ENCODE measurements at places on chromosomes 7 and 10.

DNA sequence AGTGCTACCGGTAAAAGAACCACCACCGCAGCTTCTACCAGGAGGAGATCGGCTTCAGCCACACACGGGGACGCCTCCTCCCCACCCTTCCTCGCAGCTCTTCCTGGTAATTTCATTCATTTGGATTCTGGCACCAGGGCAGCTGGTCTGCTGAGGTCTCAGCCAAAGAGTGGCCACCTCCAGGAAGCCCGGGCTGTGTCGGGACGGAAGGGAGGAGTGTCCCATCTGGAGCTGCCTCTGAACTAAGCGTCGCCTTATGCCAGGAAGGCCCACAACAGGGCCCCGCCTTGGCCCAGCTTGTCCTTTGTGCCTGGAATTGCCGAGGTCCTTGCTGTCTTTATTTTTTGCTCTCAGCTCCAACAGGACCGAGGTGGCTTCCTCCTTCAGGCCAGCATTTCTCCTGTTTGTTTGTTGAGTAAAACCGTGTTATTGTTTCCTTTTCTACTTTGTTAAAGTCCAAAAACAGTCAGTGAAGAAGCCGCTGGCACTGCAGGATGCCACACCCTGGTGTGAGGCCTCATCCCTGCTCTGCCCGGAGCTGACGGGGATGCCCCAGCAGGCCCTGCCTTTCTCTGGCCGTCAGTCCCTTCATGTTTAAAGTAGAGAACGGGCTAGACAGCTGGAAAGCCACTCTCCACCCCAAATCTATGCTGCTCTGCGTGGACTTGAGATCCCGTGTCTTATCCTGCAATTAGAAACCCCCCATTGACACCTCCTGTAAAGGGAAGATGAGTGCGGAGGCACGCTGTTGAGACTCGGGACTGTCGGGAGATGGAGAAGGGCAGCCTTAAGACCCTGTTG lies 24.5 kb upstream of the TTYH3 start:
- DNase-seq, result no peak

GRCh38 chr7:158411232-158411950 lies 176.2 kb downstream of the PTPRN2 start:
- DNase-seq, result no peak

- no peak for DNase-seq
Observed at GRCh38 chr10:48458662-48459048, 146.2 kb downstream of the ARHGAP22 start.

GRCh38 chr7:103292122-103292521 lies 5.1 kb upstream of the PMPCB start:
- DNase-seq, result no peak

DNA sequence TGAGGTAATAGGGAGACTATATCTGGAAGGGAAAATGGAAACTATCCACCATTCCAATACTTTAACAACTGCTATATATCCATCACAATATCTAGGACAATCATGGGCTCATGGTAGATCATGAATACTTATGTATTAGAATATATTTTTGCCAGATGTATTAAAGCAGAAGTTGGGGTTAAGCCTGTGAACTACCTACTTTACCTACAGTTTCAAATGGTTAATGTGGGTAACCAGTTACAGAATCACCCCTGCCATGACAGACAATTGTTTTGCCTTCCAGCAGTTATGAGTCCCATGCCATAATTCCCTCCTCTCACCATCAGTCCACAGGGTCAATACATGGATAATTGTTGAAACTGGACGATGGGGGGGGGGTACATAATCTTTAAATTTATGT lies 29.9 kb upstream of the RAPGEF5 start:
- DNase-seq, result no peak

DNA sequence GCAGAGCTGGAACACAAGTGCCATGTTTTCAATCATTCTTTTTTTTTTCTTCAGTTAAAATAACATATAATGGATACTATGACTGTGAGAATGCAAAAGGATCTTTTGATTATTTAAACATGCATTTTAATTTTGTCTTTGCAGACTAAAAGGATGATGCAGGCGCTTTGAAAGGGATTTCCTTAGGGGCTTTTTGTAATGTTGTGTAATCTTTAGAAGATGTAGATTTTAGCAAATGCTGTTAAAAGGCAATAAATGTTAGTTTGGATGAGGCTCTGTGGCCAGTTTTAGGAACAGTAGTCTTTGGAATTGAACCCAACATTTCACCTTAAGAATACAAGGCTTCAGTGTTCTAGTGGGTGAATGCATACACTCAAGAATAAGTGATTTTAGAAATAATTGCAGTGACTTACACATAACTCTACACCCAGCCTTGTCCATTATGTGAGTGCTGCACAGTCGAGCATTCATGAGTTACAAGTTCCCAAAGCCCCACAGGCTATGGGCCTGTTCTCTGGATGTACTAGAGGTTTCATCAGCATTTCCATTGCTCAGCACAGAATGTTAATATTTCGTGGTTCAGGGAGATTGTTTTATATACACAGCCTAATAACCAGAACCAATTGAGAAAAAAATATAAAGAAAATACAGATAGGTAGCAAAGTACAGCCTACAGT lies 11.6 kb downstream of the PAPSS2 start:
- DNase-seq, result no peak

DNA sequence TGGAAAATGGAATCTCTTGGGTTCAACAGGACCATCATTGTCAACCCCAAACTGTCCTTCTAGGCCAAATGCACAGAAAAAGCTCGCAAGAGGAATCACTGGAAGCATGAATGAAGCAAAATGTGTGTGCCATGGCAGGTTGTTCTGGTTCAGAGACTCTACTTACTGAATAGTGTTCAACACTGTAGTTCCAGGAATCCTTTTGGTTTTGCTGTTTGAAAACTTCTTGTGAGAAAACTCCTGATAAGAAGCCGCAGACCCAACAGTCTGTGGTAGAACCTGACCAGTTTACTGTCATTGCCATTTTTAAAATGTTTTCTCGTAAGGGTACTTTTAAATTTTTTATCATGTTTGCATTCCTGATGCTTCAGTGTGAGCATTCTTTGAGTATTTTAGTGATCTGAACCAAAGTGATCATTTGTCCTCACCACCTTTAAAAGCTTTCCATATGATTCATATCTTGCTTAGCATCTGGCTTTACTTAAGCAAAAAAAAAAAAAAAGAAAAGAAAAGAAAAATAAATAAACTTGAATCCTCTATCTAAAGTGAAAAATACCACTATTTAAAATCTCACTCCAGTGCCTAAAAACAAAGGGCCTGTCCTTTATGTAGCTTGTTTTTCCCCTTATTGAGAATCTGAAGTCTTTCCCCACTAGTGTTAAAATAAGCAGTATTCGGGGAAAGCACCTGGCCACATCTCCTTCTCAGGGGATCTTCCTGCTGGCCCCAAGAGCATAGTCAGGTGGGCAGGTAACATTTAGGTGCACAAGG lies 92.4 kb downstream of the WNT2 start:
- DNase-seq, result no peak

DNA sequence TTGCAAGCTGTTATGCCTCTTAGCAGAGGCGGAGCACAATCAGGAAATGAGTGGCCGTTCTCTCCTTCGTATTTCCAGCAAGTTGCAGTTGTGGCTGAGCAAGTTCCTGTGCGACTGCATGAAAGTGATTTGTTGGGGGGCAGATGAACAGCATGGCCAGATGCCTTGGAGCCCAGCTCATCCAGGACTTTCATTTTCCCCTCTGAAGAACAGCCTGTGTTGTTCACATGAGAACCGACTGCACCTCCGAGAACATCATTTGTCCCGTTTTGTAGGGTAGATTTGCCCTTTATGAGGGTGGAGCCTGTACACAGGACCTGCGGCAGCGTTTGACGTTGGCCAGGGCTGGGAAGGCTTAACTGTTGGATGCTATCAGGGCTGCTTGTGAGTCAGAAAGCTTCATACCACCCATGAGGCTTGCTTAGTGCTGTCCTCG lies 4.4 kb downstream of the BAG3 start:
- no peak for DNase-seq

DNA sequence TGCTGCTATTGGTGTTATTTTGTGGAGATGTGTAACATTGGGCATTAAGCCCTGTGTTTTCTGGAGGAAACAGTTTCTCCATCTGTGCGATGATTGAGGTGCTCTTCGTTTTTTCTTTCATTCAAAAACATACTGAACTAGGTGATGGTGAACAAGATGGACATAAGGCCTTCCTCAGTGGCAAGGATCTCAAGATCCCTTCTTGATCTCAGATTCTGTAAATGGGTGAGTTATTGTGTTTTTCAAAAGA lies 759 bp upstream of the ELAPOR2 start:
- DNase-seq, result no peak

GRCh38 chr7:47624689-47625088 lies 42.8 kb upstream of the TNS3 start:
- DNase-seq, result no peak

GRCh38 chr10:1343176-1343575 lies 287.0 kb downstream of the WDR37 start:
- DNase-seq, result no peak

- no peak for DNase-seq
Observed at GRCh38 chr7:139183251-139183650, 47.8 kb upstream of the UBN2 start.

DNA sequence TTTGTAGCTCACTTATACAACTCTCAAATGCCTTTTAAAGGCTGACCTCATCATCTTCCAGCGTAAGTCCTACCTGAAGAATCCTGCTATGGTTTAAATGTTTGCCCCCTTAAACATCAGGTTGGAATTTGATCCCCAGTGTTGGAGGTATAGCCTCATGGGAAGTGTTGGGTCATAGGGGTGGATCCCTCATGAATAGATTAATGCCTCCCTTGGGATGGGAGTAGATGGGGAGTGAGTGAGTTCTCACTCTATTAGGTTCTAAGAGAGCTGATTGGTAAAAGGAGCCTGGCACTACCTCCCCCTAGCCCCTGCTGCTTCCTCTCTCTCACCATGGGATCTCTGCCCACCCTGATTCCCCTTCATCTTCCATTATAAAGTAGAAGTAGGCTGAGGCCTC lies 285.6 kb downstream of the FZD1 start:
- DNase-seq, result no peak

- DNase-seq, result no peak
Observed at GRCh38 chr10:87036623-87037022, 16.5 kb downstream of the FAM25A start.

DNA sequence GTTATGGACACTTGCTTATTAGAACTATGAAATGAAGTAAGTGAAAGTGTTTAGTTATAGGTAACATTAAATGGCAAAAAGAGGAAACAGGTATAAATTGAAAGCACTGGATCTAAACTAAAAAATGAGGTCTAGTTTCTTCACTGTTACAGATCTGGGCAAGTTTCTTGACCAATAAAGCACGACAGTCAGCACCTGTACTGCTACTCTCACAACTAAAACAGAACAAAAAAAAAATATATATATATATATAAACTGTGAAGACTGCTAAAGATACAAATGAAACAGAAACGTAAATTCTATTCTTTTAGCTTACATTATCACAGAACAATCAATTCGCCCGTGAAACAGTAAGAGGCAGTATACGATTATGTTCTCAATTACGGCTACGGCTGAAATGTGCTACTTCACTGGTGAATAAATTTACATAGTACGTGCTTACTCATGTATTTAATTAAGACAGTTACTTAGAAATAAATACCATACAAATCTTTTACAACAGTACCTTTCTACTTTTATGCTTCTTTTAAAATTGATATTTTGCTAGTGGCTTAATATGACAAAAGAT lies 4.2 kb downstream of the AHR start:
- peak; percentile 32 for DNase-seq
